ENCODE measurements at places on chromosomes 4 and X. TPM values are rescaled to one million over a fixed set of nuclear protein-coding genes. Genes with fewer than 3 reads are reported as not detected.

GRCh38 chr4:57734104-57734670 lies 624.0 kb upstream of the IGFBP7 start:
- no peaks in the 10 kb centered on the region for H3K27me3 ChIP-seq
- no peak for DNase-seq
- no peak overlapping the region for H3K27ac ChIP-seq

The DMP1 gene
- total RNA-seq: not detected

GRCh38 chr4:126750723-126751122 lies 882.0 kb upstream of the INTU start:
- H3K27me3 ChIP-seq: no peaks in the 10 kb centered on the region
- H3K36me3 ChIP-seq: no peaks in the 10 kb centered on the region
- no peaks in the 10 kb centered on the region for H3K4me1 ChIP-seq
- no peak overlapping the region for H3K4me3 ChIP-seq
- no peak overlapping the region for H3K27ac ChIP-seq

The ZNF711 gene
- total RNA-seq: 1.8 TPM

DNA sequence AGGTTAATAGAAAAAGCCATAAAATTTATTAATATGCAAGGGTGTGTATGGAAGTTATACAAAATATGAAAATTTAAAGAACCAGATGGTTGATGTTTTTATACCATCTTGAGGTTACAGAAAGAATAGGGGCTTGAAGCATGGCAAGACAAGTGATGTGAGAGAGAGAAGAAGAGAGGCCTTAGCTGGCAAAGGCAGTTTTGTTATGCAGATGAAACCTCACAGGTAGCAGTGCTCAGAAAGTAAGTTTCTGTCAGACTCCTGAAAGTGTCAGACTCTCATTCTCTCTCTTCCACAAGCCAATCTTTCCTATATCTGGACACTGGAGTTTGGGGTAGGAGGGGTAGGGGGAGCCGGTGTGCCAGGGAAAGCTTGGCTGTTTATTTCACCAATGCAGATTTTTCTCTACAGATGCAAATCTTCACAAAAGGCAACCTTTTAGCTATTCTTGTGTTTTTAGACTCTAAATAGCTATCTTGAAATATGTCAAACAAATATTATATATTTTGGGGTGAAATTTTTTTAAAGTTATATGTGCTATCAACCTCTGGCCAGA lies 124.5 kb downstream of the CFAP299 start:
- H3K27me3 ChIP-seq: no peaks in the 10 kb centered on the region
- H3K27ac ChIP-seq: no peak overlapping the region
- H3K4me1 ChIP-seq: peaks cover 8% of the 10 kb centered on the region
- no peak overlapping the region for H3K4me3 ChIP-seq
- no peaks in the 10 kb centered on the region for H3K36me3 ChIP-seq
- no peak for DNase-seq

The RNF175 gene
- total RNA-seq: 1.8 TPM

The LNX1 gene
- total RNA-seq: not detected

The BEX2 gene
- total RNA-seq: 24.2 TPM

- DNase-seq: no peak
- H3K36me3 ChIP-seq: no peaks in the 10 kb centered on the region
Measured at GRCh38 chr4:3705236-3705987, 60.8 kb upstream of the ADRA2C start.

All from T-cell (primary cell).